ENCODE measurements at places on chromosomes 12 and 14. TPM values are rescaled to one million over a fixed set of nuclear protein-coding genes. Genes with fewer than 3 reads are reported as not detected.

Gene PLEK2
- total RNA-seq = not detected

Gene PAX9
- total RNA-seq = 3.4 TPM

Gene TAS2R30
- 0.93 TPM for total RNA-seq

DNA sequence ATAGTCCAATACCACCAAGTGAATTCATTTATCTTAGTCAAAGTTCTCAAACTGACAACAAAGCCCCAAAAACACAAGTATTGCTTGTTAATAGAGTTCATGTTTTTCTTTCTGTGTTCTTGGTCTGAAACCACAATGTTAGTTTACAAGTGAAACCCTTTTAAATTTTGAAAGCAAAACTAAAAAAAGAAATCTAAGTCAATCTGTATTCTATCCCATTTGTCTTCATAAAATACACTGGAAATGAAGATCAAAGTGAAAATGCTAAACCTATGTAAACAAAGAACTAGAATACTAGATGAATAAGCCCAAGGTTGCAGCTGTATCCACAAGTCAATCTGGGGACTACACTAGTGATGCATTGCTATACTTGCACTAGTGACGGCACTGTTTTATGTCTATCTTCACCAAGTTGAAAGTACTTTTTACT, 10.4 kb downstream of the MAP4K5 start:
- DNase-seq = no peak
- no peaks in the 10 kb centered on the region for H3K27me3 ChIP-seq
- no peak overlapping the region for H3K27ac ChIP-seq
- H3K36me3 ChIP-seq = peaks cover 8% of the 10 kb centered on the region
- H3K4me1 ChIP-seq = no peaks in the 10 kb centered on the region

DNA sequence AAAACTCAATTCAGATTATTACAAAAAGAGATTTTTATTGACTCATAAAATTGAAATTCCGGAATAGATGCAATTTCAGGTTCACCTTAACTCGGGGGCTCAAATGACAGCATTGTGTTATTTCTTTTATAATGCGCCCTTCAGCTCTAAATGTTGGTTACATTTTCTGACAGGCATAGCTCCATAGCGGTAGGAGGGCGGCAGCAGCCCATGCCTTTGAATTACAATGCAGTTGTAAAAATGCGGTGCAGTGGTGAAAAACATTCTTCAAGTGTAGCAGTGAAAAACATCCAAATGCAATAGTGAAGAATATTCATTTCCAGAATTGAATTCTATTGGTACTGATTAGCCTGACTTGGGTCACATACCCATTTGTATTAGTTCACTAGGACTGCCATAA, 215.3 kb upstream of the PKP2 start:
- H3K36me3 ChIP-seq = no peaks in the 10 kb centered on the region
- no peaks in the 10 kb centered on the region for H3K4me1 ChIP-seq
- no peak overlapping the region for H3K27ac ChIP-seq
- DNase-seq = no peak
- no peak overlapping the region for H3K4me3 ChIP-seq
- H3K27me3 ChIP-seq = no peaks in the 10 kb centered on the region

GRCh38 chr12:27635349-27635972, 60.8 kb upstream of the REP15 start:
- no peaks in the 10 kb centered on the region for H3K4me1 ChIP-seq
- DNase-seq = peak; percentile 18
- no peak overlapping the region for H3K4me3 ChIP-seq
- peaks cover 5% of the 10 kb centered on the region for H3K27me3 ChIP-seq
- H3K36me3 ChIP-seq = no peaks in the 10 kb centered on the region

- peaks cover 5% of the 10 kb centered on the region for H3K4me1 ChIP-seq
- no peak for DNase-seq
- H3K27ac ChIP-seq = no peak overlapping the region
- no peaks in the 10 kb centered on the region for H3K27me3 ChIP-seq
- H3K36me3 ChIP-seq = peaks cover 15% of the 10 kb centered on the region
- no peak overlapping the region for H3K4me3 ChIP-seq
Observed at GRCh38 chr14:91128699-91129098, 14.8 kb downstream of the DGLUCY start.

- no peak for DNase-seq
- H3K36me3 ChIP-seq = no peaks in the 10 kb centered on the region
- no peak overlapping the region for H3K4me3 ChIP-seq
- H3K4me1 ChIP-seq = peaks cover 18% of the 10 kb centered on the region
- no peaks in the 10 kb centered on the region for H3K27me3 ChIP-seq
Observed at GRCh38 chr14:22820731-22821130, 5.5 kb upstream of the SLC7A7 start.
